ENCODE measurements at places on chromosomes 2 and 18.

DNA sequence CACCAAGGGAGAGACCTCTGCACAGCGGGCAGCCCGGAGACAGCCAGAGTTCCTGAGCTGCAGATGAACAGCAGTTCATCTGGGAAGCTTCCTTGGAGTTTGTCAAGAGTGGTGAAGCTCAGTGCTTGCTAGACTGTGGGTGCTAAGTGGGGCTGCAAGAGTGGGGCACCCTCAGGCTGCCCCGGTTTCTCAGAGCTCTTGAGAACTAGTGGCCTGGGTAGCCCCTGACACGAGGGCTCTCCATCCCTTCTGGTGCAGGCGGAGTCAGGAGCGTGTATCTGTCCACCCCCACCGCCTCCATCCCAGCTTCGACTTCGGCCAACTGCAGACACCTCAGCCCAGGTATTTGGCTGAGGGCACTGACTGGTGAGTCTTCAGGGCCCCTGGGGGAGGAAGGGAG, 222.0 kb downstream of the LOXHD1 start:
- no peak for DNase-seq

- DNase-seq: no peak
Measured at GRCh38 chr2:217609952-217610351, 392.8 kb downstream of the TNS1 start.

- DNase-seq: no peak
Measured at GRCh38 chr2:37764739-37765138, 93.3 kb upstream of the CDC42EP3 start.

- DNase-seq: no peak
Measured at GRCh38 chr2:70938586-70938950, 2.9 kb downstream of the ATP6V1B1 start.

DNA sequence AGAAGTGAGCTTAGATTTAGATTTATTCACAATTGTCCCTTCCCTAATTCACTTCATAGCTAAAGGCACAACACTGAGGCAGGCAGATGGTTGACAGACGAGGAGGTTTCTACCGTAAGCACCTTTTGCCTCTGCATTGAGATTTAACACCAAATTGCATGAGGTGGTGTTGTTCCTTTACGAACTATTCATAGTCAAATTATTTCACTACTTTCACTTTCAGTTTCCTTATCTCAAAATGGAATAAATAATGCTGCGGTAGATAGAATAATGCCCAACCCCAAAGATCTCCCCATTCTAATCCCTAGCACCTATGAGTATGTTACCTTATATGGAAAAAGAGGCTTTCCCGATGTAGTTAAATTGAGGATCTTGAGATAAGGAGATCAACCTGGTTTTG, 58.9 kb upstream of the LINC00305 start:
- no peak for DNase-seq

DNA sequence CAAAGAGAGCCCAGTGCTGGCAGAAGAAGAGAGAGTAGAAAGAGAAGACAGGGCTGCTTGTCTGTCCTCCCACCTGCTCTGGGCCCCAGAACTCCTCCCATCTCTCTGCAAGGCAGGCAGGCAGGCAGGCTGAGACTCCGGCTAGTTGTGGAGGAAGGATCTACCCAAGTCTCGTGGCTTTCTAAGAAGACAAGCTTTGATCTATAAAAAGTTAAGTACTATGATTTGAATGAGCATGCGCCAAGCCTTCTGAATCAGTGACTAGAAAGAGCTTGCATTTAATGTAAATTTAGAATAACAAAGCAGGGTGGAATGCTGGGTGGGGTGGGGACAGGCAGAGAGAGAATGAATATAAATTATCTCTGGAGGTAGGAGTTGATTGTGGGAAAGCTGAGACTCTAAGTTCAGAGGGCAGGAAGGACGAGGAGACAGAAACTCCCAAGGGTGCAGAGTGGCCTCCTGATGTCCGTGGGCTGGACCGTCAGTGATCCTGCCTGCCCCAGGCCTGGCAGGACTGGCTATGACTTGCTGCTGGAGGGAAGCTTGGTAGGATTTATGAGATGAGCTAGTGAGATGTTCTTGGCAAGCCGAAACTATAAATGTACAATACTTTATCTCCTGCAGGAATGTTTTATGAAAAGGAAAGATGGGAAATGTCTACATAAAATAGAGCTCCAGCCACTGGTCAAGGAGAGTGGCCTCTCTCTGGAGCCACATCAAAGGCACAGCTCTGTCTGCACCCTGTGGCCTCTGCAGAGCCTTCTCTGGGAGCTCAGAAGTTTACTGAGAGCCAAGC, 447.5 kb downstream of the TNS1 start:
- no peak for DNase-seq

DNA sequence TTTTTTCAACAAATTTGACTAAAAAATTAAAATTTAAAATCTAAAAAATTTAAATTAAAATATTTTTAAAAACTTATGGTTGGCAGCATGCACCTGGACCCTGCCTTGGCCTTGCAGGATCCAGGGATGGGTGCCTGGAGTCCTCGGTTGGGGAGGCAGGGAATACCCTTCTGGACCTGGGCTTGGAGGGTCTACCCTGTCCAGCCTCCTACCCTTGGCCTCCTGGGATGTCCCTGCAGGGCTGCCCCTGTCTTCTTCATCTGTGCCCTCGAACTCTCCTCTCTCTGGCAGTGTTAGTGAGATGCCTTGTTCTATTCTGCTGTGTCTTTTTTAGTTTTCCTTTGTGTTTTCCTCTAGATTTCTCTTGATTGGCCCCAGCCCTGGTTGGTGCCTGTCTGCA, 68.9 kb upstream of the HAAO start:
- DNase-seq: no peak

DNA sequence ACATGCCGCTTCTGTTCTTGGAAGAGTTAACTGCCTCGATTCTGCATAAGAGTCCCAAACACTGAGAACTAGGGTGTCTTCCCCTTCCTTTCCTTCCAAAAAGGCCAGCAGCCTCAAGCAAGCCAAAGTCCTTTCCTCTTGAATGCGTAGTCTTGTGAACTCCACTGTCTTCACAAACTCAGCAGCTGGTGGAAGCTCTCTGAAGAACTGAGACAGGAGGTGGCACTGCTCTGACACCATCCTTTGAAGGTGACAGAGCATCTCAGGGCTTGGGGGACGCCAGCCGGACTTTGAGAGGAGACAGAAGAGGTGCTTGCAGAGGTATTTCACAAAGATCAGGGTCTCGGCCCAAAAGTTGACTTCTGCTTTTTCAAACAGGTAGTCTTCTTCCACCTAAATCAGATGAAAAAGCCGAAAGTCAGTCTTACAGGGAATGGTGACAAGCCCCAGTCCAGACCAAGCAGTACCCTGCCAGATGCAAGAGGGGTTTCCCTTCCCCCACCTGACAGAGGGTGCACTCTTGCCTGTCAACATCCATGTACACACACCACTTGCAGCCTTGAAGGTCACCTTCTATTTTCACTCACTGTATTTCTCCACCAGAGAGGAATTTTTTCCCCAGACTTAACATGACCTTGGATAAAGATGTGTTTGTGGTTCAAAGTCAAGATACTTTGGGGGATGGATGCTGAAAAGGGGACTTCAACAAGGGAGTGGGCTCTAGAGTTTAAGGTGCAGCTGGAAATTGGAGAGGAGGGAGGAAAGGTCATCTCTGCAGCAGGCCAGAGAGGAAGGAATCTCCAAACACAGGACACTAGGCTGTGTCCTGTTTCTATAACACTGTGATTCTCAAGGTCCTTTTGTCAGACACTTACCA, 4.8 kb upstream of the ZFP36L2 start:
- no peak for DNase-seq

DNA sequence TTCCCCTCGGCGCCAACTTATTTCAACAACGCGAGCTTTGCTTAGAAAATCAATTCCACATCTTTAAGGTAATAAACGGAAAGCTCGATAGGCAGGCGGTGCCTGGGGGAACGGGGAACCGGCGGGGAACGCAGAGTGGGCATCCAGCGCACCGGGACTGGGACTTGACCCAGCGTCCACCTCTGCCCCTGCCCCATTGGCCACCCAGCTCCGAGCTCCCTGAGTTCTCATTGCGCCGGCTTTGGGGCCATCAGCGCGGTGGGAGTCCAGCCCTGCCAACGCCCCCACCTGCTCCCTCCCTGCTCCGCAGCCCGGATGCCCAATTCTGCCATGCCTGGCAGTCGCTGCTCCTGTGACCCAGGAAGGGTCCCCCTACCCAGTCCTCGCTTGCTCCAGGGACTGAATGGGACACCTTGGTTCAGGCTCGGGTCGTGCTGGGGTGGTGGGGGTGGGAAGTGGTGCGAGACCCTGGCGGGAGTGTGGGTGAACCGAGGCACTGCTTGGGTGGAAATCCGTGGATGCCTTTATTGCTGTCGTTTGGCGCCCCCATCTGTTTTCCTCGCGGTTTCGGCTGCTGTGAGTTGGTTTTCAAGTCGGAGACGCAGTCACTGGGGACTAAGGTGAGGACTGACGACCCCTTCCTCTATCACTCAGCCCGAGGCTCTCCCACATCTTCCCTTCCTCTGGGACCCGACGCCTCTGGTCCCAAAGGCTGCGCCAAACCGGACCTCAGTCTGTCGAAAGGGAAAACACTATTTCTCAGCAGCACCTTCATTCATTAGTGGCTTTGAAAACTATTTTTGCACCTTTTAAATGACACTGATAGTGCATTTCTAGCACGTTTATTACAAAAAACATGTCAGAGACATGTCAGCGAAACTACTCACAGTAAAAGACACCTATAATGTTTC, 2.4 kb upstream of the EVX2 start:
- DNase-seq: no peak

DNA sequence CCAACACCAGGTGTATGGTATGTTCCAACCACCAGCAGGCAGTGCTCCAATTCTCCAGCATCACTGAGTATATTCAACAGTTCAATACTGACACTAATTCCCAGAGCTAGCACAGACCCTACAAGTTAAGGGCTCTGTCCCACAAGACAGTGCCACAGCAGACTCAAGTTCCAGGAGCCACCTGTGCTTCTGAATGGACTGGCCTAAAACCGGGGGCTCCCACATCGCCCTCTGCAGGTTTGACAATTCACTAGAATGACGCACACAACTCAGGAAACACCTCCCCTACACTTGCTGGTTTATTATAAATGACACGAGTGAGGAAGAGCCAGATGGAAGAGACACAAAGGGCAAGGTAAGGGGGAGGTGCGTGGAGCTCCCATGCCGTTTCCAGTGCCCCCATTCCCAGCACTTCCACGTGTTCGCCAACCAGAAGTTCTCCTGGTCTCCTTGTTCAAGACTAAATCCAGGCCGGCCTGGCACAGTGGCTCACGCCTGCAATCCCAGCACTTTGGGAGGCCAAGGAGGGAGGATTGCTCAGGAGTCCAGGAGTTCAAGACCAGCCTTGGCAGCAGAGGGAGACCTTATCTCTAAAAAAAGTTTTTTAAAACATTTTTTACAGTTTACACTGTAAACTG, 12.2 kb upstream of the ATP6V1B1 start:
- no peak for DNase-seq

DNA sequence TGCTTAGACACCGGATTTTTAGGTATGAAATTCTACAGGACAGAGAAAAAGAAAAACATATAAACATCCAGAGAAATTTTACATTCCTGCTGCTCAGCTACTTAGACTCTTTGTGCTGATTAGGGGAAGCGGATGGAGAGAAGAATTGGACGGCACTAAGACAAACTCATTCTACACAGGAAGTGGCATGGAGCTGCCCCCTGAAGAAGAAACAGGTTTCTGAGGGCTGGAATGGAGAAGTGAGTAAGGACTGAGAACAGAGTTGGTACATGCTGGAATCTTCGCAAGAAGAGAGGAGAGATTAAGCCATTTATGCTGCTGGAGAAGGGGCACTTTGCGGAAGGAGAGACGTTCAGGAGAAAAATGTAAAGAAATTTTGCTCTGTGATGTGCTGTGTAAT, 253.0 kb upstream of the ERBB4 start:
- no peak for DNase-seq

DNA sequence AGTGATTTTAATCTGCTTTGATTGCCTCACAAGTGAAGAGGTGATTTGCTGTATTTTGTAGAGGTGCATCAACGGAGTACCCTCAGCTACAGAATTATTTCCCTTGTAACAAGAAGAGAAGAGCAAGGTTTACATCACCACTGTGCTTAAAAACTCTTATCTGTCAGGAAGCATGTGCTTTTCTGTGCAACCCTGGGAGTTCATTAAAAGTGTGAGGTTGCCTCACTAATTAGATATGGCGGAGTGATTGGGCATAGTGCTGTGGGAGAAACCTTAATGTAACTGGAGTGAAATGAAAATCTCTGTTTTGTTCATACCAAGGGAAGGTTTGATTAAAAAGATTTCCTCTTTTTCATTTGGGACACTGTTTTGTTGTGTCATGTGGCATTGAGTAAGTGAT, 544.7 kb downstream of the PARD3B start:
- DNase-seq: no peak

GRCh38 chr2:106734165-106734564, 151.8 kb downstream of the ST6GAL2 start:
- DNase-seq: no peak

DNA sequence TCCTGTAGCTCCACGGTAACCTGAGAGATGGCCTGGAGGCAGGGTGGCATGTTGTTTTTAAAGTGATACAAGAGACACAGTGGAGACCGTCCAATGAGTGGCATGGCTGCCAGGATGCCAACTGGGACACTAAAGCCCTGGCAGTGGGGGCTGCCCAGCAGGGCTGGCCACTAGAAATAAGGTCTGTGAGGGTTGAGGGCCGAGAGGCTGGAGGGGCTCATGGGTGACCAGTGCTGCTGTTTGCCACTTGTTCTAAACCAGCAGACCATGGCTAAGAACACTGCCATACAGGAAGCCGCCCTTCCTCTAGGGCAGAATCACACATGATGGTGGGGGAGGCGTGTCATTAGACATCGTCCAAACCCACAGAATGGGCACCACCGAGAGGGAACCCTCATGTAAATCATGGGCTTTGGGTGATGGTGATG, 71.9 kb downstream of the ALPK2 start:
- no peak for DNase-seq

Measured in activated T-cell treated with anti-CD3 and anti-CD28 coated beads for 1 hour (primary cell).